ENCODE measurements at places on chromosomes 1 and 21. TPM values are rescaled to one million over a fixed set of nuclear protein-coding genes. Genes with fewer than 3 reads are reported as not detected.

- no peak for DNase-seq
Measured at GRCh38 chr1:171195767-171196166, 10.7 kb downstream of the FMO2 start.

DNA sequence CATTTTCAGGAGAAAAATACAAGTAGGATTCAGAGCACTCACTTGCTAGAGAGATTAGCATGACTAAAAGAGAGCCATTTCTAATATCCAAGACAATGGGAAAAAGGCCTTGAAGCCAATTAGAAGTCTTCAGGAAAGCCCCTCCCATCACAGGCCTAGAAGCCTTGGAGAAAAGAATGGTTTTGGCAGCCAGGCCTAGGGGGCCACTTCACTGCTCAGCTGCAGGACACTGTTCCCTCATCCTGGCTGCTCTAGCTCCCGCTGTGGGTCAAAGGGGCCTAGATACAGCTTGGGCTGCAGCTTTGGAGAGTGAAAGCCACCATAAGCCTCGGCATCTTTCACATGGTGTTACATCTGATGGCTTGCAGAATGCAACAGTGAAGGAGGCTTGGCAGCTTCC lies 62.8 kb downstream of the RGS4 start:
- DNase-seq: no peak

DNA sequence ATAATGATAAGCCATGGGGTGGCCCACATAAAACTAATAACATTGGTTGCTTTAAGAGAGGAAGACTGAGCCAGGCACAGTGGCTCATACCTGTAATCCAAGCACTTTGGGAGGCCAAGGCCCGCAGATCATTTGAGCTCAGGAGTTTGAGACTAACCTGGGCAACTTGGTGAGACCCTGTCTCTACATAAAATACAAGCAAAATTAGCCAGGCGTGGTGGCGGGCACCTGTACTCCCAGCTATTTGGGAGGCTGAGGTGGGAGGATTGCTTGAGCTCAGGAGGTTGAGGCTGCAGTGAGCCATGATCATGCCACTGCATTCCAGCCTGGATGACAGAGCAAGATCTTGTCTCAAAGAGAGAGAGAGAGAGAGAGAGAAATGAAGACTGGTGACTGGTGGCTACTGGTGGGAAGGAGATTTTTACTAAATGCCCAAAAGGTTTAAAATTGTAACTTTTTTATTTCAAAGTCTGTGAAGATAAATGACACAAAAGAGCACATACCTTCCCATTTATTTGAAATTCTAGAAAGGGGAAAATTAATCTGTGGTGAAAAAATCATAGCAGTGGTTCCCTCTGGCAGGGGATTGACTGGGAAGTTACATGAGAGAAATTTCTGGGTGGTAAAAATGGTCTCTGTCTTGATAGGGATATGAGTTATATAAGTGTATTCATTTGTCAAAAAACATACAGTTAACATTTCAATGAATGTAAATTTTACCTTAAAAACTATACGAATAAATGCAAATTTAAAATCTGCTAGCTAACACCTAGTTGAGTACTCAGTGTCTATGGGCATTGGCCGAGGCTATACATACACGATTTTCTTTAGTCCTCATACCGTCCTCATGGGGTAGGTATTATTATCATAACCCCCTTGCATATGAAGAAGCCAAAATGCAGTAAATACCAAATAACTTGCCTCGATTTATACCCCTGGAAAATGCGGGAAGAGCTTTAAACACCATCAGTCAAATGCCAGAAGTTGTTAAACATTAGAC lies 2.2 kb upstream of the NBPF1 start:
- no peak for DNase-seq

Gene LMX1A
- total RNA-seq: not detected

GRCh38 chr1:181202986-181203555 lies 114.6 kb downstream of the IER5 start:
- no peak for DNase-seq

GRCh38 chr1:1432274-1432950 lies 3.1 kb upstream of the VWA1 start:
- DNase-seq: no peak

GRCh38 chr1:10657088-10657847 lies 139.2 kb downstream of the CASZ1 start:
- DNase-seq: no peak

Gene VCAM1
- total RNA-seq: 0.36 TPM

Gene PCSK9
- 0.30 TPM for total RNA-seq

Gene GALNT2
- 23.8 TPM for total RNA-seq

Gene TSNAX
- 40.6 TPM for total RNA-seq

Gene DYRK3
- total RNA-seq: 2.0 TPM

DNA sequence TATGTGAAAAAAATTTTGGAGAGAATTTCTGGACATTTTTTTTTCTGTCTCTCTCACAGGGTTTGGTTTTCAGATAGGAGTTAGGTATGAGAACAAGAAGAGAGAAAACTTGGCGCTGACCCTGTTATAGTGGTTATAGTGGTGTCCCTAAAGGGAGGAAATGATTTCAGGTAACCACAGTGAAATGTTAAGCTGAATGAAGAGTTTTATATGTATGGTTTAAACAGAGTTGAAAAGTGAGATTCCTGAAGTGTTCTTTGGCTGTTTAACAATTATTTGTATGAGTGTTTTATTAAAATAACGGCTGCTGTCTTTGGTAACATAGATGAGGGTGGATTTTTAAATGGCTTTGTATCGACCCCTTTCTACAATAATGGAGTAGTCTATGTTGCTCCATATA lies 6.3 kb downstream of the RBM15 start:
- no peak for DNase-seq

Gene DMRTA2
- total RNA-seq: not detected

- no peak for DNase-seq
Measured at GRCh38 chr21:45129189-45129923, 55.0 kb downstream of the ADARB1 start.

- DNase-seq: no peak
Measured at GRCh38 chr1:1758692-1759455, 19.4 kb downstream of the NADK start.

Gene KCNJ9
- not detected for total RNA-seq

DNA sequence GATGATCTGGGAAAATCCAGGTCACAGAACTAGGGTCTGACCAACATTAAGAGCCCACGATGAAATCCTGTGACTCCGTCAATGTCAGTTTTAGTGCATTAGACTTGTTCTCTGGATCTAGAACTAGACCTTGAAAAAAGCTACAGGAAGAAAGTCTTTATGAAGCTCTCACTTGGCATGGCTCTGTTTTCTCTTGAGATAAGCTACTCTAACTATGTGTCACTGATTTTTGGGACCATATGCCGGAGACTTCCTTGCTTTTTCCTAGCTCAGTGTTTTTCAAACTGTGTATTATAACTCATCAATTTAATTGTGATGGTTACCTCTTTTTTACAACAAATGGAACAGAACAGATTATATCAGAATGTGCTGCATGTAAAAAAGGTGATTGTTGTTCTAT lies 379.7 kb upstream of the DAB1 start:
- DNase-seq: no peak

GRCh38 chr1:244100704-244101453 lies 49.8 kb downstream of the ZBTB18 start:
- no peak for DNase-seq

- no peak for DNase-seq
Measured at GRCh38 chr1:174916846-174917245, 82.9 kb upstream of the CACYBP start.

Gene PPFIA4
- 0.66 TPM for total RNA-seq

- no peak for DNase-seq
Measured at GRCh38 chr21:45031571-45032191, 42.7 kb upstream of the ADARB1 start.
